Activated CD8-positive, alpha-beta T cell treated with anti-CD3 and anti-CD28 coated beads for 36 hours (primary cell): ENCODE measurements at places on chromosomes 12 and 14. TPM values are rescaled to one million over a fixed set of nuclear protein-coding genes. Genes with fewer than 3 reads are reported as not detected.

Gene FAR2
- total RNA-seq: 6.0 TPM

Gene SUOX
- total RNA-seq: 6.2 TPM

Gene GALNT6
- total RNA-seq: 22.3 TPM

Gene LYZ
- not detected for total RNA-seq

Gene AKAP5
- total RNA-seq: 1.3 TPM

Gene CNTN1
- total RNA-seq: not detected

Gene OAS2
- 104 TPM for total RNA-seq

Gene ZFP36L1
- 57.4 TPM for total RNA-seq

Gene TAC3
- total RNA-seq: 0.54 TPM

Gene TSPAN11
- not detected for total RNA-seq

Gene HOXC11
- total RNA-seq: not detected

Gene ACSS3
- not detected for total RNA-seq

DNA sequence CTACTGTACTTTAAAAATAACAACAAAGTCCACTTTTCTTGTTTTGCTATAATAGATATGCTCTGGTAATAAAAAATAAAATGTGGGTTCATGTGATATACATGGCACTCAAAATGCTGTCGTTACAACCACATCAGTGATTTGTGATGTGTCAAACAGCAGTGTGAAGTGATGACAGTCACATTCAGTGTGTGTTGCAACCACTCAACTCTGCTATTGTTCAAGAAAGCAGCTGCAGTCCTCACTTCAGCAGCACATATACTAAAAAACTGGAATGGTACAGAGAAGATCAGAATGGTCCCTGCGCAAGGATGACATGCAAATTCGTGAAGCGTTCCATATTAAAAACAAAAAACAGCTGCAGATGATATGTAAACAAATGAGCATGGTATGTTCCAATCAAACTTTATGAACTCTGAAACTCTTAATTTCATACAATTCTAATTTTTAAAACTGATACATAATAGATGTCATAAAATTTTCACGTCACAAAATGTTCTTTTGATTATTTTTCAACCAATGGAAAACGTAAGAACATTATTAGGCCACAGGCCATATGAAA, 6.7 kb downstream of the TRMT5 start:
- no peaks in the 10 kb centered on the region for H3K27me3 ChIP-seq
- no peak for DNase-seq
- H3K4me1 ChIP-seq: peaks cover 25% of the 10 kb centered on the region
- no peak overlapping the region for H3K27ac ChIP-seq

DNA sequence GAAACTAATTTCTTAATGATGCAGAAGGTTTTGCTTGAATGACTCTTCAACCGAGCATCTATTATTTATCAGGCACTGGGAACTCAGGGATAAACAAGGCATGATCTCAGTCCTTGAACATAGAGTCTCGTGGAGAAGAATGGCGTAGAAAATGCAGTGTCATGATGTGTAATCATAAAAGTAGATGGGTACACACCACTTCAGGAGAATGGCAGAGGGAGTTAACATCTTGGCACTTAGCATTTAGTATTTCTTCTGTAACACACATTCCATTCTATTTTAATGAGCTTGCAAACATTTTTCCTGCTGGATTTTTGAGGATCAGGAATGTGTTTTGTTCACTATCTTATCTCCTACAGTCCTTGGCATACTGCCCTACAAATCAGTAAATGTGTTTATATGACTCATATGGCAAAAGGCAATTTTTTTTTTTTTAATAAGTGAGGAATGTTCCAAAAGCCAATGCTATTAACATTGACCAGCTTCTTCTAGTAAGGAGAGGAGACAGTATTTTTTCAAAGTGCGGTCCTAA, 3.8 kb downstream of the TXNRD1 start:
- peaks cover 4% of the 10 kb centered on the region for H3K36me3 ChIP-seq
- no peak overlapping the region for H3K4me3 ChIP-seq
- DNase-seq: no peak
- H3K4me1 ChIP-seq: peaks cover 41% of the 10 kb centered on the region

DNA sequence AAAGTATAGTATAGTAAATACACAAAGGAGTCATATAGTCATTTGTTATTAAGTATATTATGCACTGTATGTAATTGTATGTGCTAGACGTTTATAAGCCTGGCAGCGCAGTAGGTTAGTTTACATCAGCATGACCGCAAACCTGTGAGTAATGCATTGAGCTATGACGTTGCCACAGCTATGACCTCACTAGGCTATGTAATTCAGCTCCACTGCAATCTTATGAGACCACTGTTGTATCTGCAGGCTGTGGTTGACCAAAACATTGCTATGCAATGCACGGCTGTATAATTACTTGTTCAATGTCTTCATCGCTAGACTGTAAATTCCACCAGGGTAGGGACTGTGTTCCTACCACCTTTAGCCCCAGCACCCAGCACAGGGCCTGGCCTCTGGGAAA, 53.2 kb upstream of the VASH1 start:
- no peaks in the 10 kb centered on the region for H3K4me1 ChIP-seq
- no peak overlapping the region for H3K4me3 ChIP-seq
- no peak overlapping the region for H3K27ac ChIP-seq
- no peaks in the 10 kb centered on the region for H3K36me3 ChIP-seq

GRCh38 chr14:105168496-105168978, at the start of gene JAG2:
TSS of gene JAG2 (minus strand) at chr14:105168776. CDS start at chr14:105168420, 356 bp downstream.
- H3K36me3 ChIP-seq: no peaks in the 10 kb centered on the region
- H3K4me3 ChIP-seq: peak within 1 kb of the TSS; percentile 58
- peaks cover 19% of the 10 kb centered on the region for H3K27me3 ChIP-seq
- no peak within 1 kb of the TSS for H3K27ac ChIP-seq
- DNase-seq: peak; percentile 58
- H3K4me1 ChIP-seq: peaks cover 2% of the 10 kb centered on the region

DNA sequence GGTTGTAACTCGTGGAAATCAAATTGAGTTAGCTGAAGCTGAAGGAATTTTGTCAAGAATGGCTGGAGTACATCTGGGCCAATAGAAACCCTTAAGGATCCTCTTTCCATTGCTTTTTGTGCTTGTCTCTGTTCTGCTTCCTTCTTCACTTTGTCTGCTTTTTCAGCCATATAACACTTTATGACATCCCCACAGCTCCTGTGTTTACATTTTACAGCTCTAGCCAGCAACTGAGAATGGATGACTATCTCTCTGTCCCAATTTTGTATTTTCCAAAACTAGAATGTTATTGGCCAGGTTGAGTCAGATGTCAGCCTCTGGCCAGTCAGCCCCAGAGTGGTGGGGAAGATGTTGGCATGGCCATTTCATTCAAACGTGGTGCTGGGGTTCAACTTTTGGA, 57.6 kb downstream of the PELI2 start:
- H3K4me1 ChIP-seq: peaks cover 34% of the 10 kb centered on the region
- H3K36me3 ChIP-seq: no peaks in the 10 kb centered on the region
- no peaks in the 10 kb centered on the region for H3K27me3 ChIP-seq
- H3K27ac ChIP-seq: no peak overlapping the region
- no peak for DNase-seq

DNA sequence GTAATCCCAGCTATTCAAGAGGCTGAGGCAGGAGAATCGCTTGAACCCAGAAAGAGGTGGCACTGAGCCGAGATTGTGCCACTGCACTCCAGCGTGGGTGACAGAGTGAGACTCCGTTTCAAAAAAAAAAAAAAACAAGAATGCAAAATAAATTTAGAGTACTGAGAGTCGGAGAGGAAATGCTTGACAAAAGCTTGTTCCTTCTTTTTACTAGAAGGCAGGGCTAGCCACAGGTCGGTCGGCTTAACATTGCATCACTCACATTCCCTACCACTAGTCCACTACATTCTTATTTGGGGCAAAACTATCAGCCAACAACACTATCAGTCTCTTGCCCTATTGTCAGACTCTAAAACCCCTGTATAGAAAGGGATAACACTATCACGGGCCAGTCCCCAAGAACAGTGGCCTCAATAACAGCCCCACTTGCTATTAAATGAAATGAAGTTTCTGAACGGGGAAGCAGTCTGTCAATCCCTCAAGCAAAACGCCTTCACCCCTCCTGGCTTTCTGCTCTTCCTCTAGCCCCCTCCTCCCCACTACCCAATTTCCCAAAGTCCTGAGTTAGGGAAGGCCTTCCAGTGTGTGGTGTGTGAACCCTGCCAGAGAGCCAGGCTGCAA, 1.0 kb downstream of the RNF41 start:
- peaks cover 8% of the 10 kb centered on the region for H3K36me3 ChIP-seq
- no peak for DNase-seq
- H3K27ac ChIP-seq: peak overlapping the region; percentile 96

DNA sequence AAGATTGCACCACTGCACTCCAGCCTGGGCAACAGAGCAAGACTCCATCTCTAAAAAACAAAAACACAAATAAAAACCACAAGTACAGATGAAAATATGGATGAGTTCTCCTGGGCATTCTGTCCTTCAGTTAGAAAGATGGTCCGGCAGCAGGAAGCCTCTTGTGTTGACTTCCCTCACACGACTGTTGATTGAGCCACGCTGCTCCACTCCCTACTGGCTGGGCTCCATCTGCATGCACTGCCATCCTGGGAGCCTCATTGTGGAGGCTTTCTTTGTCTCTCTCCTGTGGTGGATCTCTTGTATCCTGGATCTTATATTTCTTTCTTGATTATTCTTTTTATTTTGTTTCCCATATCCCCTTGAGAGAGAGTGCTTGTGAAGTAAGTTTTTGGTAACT, 30.8 kb upstream of the TBC1D30 start:
- H3K27me3 ChIP-seq: no peaks in the 10 kb centered on the region
- H3K27ac ChIP-seq: no peak overlapping the region

DNA sequence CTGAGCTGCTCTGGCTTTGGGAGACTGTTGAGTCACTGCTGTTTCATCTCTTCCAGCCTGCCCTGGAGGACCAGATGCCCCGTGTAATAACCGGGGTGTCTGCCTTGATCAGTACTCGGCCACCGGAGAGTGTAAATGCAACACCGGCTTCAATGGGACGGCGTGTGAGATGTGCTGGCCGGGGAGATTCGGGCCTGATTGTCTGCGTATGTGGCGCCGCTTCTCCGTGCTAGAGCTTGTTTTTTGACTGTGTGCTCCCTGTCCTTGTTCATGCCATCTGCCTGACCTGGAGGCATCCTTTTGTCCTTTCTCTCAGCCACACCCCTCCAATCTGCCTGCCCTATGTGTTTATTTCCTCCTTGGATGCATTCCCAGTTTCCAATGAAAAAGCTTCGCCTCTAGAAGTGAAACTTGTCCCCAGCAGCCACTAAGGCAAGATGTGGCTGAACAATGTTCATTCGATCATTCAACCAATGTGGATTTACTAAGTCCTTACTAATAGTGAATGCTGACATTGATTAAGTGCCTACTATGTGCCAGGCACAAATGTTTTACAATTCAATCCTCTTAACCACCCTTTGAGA, 98.6 kb downstream of the NT5DC3 start:
- H3K27me3 ChIP-seq: peaks cover 6% of the 10 kb centered on the region
- no peak for DNase-seq
- H3K36me3 ChIP-seq: no peaks in the 10 kb centered on the region
- no peak overlapping the region for H3K27ac ChIP-seq
- no peak overlapping the region for H3K4me3 ChIP-seq

GRCh38 chr14:59454139-59454538, 11.0 kb downstream of the GPR135 start:
- H3K27me3 ChIP-seq: no peaks in the 10 kb centered on the region
- peaks cover 20% of the 10 kb centered on the region for H3K36me3 ChIP-seq
- no peak for DNase-seq
- no peaks in the 10 kb centered on the region for H3K4me1 ChIP-seq

GRCh38 chr12:2408262-2408661, 355.5 kb downstream of the CACNA1C start:
- H3K27me3 ChIP-seq: no peaks in the 10 kb centered on the region
- no peak overlapping the region for H3K27ac ChIP-seq
- H3K4me3 ChIP-seq: no peak overlapping the region
- H3K36me3 ChIP-seq: no peaks in the 10 kb centered on the region
- H3K4me1 ChIP-seq: no peaks in the 10 kb centered on the region

GRCh38 chr14:58717813-58718212, 80.1 kb downstream of the DACT1 start:
- no peak overlapping the region for H3K4me3 ChIP-seq
- peaks cover 4% of the 10 kb centered on the region for H3K27me3 ChIP-seq
- no peaks in the 10 kb centered on the region for H3K36me3 ChIP-seq
- no peak overlapping the region for H3K27ac ChIP-seq
- no peak for DNase-seq
- peaks cover 5% of the 10 kb centered on the region for H3K4me1 ChIP-seq

DNA sequence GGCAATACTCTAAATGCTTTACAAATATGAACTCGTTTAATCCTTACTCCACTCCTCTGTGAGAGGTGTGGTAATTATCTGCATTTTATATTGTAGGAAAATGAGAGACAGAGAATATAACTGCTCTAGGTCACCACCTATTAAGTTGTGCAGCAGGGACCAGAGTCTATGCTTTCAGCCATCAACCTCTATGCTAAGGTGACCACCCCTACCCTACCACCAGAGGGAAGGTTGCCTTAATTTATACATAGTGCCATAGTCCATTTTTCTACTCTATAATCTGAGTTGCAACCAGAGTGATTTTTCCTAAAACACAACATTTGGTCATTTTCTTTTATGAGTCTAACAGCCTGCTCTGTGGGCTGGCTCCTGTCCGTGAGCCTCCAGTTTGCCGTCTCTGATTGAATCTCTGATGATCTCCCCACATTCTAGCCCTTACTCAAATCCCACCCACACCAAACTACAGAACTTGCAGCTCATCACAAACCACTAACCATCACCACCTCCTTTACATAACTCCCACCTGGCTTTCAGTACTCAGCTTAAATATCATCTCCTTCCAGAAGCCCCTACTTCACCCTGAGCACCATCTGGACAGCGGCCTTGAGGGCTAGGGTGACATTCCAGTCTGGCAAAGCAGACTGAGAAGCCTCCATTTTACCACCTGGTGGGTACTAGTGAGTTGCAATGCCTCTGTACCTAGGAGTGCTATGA, 126.6 kb downstream of the PPM1H start:
- peaks cover 1% of the 10 kb centered on the region for H3K27me3 ChIP-seq
- H3K4me3 ChIP-seq: no peak overlapping the region
- H3K36me3 ChIP-seq: no peaks in the 10 kb centered on the region
- peaks cover 17% of the 10 kb centered on the region for H3K4me1 ChIP-seq
- H3K27ac ChIP-seq: no peak overlapping the region
- peak; percentile 61 for DNase-seq

DNA sequence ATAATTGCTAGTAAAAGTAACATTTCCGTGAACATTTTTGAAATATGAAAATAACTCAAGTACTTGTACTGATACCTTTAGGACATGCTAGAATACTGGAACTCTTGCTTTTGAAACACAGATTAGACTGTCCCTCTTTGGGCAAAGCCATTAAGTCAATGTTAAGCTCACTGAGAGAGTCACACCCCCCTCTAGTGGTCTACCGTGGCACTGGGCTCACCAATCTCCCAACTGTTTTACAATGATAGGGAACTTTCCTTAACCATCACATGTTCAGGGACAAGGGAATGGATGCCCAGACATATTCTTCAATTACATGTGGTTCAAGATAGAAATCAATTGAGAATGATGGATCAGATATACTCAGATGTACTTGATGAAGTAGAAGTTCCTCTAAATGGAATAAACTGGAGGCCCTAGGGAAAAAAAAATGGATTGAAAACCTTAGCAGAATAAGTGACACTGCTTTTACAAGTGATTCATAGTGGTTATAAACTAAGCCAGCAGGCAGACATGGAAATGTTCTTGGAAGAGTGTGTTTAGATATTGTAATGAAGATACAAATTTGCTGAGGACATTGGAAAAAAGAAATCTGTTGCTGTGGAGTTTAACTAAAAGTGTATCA, 17.8 kb downstream of the NANOG start:
- no peaks in the 10 kb centered on the region for H3K4me1 ChIP-seq
- peaks cover 2% of the 10 kb centered on the region for H3K27me3 ChIP-seq

GRCh38 chr12:115636546-115636945, 640.9 kb downstream of the MED13L start:
- no peak overlapping the region for H3K27ac ChIP-seq
- H3K27me3 ChIP-seq: peaks cover 1% of the 10 kb centered on the region
- DNase-seq: no peak
- no peaks in the 10 kb centered on the region for H3K4me1 ChIP-seq
